ENCODE measurements at places on chromosomes 6 and 20. TPM values are rescaled to one million over a fixed set of nuclear protein-coding genes. Genes with fewer than 3 reads are reported as not detected.

GRCh38 chr6:139498715-139499114 lies 124.3 kb upstream of the CITED2 start:
- DNase-seq, result no peak

GRCh38 chr6:117072781-117073180 lies 192.6 kb upstream of the VGLL2 start:
- no peak for DNase-seq

GRCh38 chr6:136189104-136189503 lies 61.0 kb downstream of the MTFR2 start:
- no peak for DNase-seq

GRCh38 chr6:167739721-167740475 lies 86.8 kb upstream of the AFDN start:
- DNase-seq, result no peak

ZBTB46 gene
- total RNA-seq, result 39.9 TPM
